ENCODE measurements at places on chromosomes 2 and 18.

DNA sequence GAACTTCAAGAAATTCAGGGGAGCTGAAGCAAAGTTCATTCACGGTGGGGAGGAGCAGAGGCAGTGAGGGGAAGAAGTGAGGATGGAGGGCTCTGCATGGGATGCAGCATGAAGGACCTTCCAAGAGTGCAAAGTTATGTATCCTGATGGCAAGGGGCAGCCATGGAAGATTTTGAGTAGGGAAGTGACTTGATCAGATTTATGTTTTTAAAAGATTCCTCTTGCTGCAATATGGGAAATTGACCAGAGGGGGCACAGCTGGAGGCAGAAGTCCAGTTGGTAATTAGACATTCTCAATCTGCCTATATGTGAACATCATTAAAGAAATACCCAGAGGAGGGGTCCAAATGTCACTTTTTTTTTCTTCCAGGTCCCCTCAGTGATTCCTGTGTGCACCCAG is 21.5 kb upstream of the ANXA4 start:
- DNase-seq: no peak

GRCh38 chr18:59268127-59268720 is 5.0 kb downstream of the RAX start:
- DNase-seq: no peak

DNA sequence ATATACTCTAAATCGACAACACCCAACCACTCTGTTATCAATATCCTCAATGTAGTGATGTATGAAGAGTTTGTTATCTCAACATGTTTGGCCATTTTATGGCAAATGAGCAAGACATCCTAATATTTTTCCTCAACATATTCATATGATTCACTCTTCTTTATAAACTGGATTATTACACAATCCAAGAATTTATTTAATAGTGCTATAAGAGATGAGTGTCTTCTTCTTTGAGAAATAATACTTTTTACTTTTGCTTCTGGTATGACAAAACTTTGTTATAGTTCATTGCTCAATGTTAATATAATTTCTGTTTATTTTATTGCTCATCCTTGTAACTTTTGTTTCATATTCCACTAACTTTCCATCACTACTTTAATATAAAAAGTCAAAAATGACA is 44.3 kb downstream of the SCN9A start:
- no peak for DNase-seq

- DNase-seq: no peak
Measured at GRCh38 chr2:68917034-68917718, 35.5 kb downstream of the GKN2 start.

DNA sequence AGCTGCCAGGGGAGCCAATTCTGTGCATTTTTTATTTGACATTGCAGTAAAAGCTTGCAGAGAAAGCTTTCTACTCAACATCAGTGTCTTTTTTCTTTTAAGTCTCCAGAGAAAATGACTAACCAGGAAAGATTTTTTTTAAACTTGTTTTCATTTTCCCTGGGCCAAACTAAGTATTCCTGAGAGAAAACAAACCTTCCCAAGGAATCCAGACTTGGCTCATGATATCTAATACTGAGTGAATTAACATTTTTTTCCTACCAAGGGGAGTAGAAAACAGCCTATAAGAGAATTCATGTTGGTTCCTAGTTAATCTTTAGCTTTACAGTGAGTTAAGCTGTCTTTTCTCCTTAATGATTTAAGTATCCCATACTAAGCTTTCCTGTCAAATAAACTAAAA is 46.7 kb downstream of the DAPL1 start:
- DNase-seq: no peak

- no peak for DNase-seq
Measured at GRCh38 chr2:182448371-182448770, 21.5 kb upstream of the PDE1A start.

- DNase-seq: no peak
Measured at GRCh38 chr18:12253663-12254135, 462 bp upstream of the CIDEA start.

DNA sequence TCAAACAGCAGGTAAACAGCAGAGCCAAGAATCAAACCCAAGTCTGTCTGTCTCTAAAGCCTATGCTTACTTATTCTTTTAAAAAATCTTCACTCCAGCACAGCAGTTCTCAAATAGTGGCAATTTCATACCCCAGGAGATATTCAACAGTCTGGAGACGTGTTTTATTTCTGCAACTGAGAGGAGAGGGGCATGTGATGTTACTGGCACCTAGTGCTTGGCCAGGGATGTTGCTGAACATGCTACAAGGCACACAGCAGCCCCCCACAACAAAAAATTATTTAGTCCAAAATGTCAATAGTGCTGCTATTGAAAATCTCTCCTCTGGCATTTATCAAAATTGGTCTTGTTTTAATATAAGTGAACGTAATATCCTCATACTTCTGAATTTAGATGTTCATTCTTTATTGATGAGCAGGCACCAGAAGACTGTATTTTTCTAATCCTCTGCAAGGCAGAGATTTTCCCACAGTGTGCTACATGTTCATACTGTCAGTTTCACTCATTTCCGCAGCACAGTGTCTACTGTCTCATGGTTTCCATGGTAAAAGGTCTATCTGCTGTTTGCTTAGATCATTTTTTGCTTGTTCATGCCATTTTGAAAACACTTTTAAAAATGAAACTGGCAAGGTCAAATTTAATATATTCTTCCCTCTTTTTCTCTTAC is 90.5 kb downstream of the LRATD1 start:
- no peak for DNase-seq

- DNase-seq: peak; percentile 58
Measured at GRCh38 chr2:239548451-239548871, 147.6 kb upstream of the HDAC4 start.

DNA sequence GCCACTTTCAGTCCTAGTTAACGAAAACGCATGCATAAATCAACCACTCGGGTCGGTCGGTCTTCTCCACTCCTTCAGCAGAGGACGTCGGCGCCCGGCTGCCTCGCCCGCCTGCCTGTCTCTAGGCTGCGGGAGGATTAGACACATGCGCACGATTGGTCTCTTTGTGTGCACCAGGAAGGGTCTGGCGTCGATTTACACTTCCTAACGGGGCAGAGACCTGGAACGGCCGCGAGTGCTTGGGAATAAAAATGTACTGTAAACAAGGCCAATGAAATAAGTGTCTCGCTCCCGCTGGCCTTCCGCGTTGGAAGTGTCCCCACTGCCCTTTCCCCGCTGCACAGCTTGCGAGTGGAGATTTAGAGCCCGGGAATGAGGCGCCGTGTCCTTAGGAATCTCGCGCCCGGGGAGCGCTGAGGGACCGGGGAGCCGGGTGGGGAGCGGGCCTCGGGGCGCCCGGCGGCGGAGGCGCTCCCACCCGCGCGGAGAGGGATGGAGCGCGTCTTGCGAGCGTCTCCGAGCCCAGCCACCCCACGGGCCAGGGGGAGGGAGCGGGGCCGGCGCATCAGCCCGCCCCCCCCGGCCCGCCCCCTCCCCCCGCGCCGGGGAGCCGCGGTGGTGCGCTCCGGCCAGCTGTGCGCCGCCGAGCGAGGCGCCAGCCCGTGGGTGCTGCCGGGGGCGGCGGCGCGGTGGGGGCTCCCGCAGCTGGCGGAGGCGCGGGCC is at the start of gene DOK6:
Gene DOK6, plus strand, starts transcription at position 636 of the 723 bp plus-strand sequence.
- DNase-seq: no peak

DNA sequence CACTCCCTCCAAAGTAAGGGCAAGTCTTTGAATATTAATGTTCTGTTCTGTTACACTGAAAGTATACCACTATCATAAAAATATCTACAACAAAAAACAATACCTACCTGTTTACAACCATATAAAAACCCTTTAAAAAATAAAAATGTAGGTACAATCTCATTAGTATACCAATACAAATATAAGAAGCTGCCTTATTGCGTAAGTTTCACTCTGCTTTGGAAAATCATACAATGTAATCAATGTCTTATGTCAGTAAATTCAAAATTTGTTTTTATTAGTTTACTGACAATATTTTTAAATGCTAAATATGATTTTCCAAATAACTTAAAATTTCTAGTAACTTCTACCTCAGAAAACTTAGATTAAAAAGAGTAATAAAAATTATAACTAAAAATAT is 72.8 kb downstream of the RAPH1 start:
- no peak for DNase-seq

DNA sequence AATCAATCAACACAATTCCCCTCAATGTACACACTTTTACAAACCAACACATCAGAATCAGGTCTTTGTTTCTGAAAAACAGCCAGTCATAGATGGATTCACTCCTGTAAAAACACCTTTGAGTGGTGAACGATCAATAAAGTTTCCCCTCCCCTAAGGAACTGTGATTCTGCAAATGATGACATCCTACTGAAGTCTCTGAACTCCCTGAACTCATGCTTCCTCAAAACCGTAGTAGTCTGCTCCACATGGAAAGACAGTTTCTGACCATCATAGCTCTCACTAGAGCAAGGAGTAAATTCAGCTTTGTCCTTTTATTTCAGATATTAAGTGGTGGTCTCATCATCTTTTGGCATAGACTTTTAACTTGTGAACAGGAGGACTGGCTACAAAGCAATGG is 43.5 kb upstream of the ACTR3 start:
- no peak for DNase-seq

- no peak for DNase-seq
Measured at GRCh38 chr18:42268798-42269197, 313.8 kb downstream of the PIK3C3 start.

- no peak for DNase-seq
Measured at GRCh38 chr2:174336501-174337336, 2.0 kb downstream of the SP9 start.

GRCh38 chr18:34322365-34323289 is 97.9 kb upstream of the NOL4 start:
- no peak for DNase-seq

DNA sequence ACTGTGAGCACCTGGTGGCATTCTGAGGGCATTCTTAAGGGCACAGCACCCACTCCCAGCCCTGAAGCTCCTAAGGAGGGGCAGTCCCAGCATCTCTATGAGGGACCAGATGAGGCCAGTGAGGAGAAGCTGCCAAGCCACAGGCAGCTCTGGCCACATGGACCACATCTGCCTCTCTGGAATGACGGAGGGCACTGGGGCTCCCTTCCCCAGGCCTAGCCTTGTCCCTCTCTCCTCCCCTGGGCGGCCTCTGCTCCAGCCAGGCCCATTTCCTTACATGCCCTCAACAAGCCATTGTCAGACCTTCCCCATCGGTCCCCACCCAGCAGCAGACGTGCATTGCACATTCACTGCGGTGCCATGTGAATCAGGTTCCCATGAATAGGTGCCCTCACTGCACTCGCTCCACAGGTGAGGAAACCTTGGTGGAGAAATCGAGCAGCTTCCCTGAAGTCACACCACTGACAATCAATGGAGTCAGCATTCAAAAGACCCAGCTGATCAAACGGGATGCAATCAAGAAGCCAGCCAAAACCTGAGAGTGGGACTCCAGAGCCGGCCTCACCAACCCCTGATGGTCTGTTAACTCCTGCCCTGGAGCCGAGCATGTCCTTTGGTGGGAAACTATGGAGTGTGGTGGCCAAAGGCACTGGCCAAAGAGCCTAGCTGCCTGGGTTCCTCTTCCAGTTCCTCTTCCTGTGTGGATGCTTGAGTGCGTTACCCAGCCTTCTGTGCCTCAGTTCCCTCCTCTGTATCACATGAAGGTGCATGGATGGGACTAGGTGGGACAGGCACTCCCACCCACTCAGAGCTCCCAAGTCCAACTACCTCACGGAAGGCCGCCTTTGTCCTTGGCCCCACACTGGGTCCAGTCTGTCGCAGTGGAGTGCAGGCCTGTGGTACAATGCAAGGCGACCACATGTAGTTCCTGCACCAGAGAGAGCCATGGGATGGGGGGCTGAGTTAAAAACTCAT is 147.3 kb downstream of the ZFP36L2 start:
- DNase-seq: no peak

- DNase-seq: no peak
Measured at GRCh38 chr2:225090746-225091145, 48.5 kb upstream of the DOCK10 start.

- DNase-seq: no peak
Measured at GRCh38 chr2:27494944-27495554, at the start of gene FNDC4. TSS of gene FNDC4 (minus strand) at chr2:27495200. CDS start at chr2:27494679, 521 bp downstream.

- no peak for DNase-seq
Measured at GRCh38 chr18:9206421-9206820, 69.8 kb downstream of the ANKRD12 start.

- DNase-seq: no peak
Measured at GRCh38 chr2:97870396-97870843, 125.3 kb downstream of the TMEM131 start.

Measured in activated CD8-positive, alpha-beta memory T cell treated with anti-CD3 and anti-CD28 coated beads for 4 hours (primary cell).